ENCODE measurements at places on chromosomes 6 and 20. TPM values are rescaled to one million over a fixed set of nuclear protein-coding genes. Genes with fewer than 3 reads are reported as not detected.

Gene TNFAIP3
- polyA plus RNA-seq: 4.0 TPM

DNA sequence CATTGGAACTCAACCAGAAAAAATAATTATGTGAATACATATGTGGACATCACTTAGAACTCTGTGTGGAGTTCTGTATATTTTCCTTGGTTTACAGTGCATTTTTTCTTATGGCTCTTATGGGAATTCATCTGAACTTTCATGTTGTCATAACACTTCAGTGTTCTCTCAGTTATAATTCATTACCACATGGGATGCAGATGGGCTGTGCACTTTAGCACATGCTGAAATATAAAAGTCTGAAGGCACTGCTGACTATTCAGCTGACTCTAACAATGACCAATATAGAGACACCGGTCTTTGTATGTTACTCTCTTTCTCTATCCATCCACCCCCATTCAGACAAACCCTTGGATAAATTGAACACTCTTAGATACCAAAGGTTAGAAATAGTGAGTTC is 29.3 kb downstream of the GRIK2 start:
- DNase-seq: no peak

GRCh38 chr6:138570725-138571029 is 71.4 kb upstream of the NHSL1 start:
- DNase-seq: peak; percentile 60

DNA sequence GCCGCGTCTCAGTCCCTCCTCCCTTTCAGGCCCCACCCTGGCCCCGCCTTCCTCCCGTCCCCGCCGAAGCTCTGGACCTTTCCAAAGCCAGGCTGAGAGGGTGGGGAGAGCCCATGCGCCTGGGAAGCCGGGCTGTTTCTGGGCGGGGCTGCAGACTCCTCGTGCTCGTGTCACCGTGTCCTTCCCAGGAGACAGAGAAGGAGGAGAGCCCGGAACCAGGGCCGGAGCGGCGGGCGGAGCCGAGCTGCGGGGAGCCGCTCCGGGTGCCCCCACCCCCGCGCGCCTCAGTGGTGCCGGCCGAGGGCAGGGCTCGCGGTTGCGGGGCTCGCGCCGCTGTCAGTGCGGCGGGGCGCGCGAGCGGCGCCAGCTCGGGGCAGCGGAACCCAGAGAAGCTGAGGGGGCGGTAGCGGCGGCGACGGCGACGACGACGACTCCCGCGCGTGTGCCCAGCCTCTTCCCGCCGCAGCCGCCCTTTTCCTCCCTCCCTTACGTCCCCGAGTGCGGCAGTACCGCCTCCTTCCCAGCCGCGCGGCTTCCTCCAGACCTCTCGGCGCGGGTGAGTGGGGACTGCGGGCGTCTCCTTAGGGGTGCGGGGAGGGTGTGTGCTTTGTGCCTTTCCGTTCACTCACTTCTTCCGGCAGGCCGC is at the start of gene RALY:
Gene RALY (plus strand): TSS at position 336 of the 646 bp plus-strand sequence. CDS start 78,164 bp downstream, outside the sequence.
- DNase-seq: peak; percentile 61
